ENCODE measurements at places on chromosomes 11 and 22. TPM values are rescaled to one million over a fixed set of nuclear protein-coding genes. Genes with fewer than 3 reads are reported as not detected.

DNA sequence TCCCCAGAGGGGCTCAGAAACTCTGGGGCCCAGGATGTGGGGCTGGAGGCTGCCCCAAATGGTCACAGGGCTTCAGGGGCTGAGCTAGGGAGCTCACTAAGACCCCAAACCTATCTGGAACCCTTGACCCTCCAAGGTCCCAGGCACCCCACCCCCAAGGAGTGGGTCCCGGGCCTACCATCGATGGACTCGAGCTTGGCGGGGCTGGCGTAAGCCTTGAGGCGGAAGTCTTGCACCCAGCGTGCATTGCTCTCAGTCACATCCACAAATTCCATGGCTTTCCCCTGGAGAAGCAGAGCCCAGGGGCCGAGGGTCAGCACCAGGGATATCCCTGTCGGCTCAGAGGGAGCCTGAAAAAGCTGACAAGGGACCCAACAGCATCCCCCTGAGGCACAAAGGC is 3.5 kb downstream of the GATD1 start:
- no peaks in the 10 kb centered on the region for H3K36me3 ChIP-seq
- H3K4me1 ChIP-seq: peaks cover 28% of the 10 kb centered on the region
- no peak for DNase-seq
- no peak overlapping the region for H3K27ac ChIP-seq
- H3K4me3 ChIP-seq: no peak overlapping the region

DNA sequence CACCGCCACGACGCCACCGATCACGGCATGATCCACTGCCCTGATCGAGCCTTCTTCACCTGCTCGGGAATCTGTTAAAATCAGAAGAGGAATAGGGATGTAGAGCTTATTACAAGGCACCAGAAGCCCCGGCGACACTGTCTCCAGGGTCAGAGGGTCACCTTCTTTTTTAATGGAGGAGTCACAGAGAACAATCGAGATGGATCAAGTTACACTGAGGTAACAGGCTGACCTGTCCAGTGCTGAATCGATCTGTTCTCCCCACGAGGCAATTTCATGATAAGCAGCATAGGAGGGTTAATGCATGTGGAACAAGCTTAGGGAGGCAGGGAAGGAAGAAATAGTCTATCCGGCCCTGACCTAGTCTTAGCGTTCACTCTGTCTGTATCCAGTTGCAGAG is 325.5 kb downstream of the CADM1 start:
- no peak overlapping the region for H3K4me3 ChIP-seq
- no peak for DNase-seq
- H3K27ac ChIP-seq: no peak overlapping the region

GRCh38 chr11:26048271-26048670 is 283.7 kb upstream of the ANO3 start:
- no peak overlapping the region for H3K4me3 ChIP-seq
- no peaks in the 10 kb centered on the region for H3K36me3 ChIP-seq
- H3K27ac ChIP-seq: no peak overlapping the region

- H3K4me1 ChIP-seq: peaks cover 6% of the 10 kb centered on the region
- H3K27ac ChIP-seq: no peak within 1 kb of the TSS
- H3K27me3 ChIP-seq: peaks cover 6% of the 10 kb centered on the region
- no peaks in the 10 kb centered on the region for H3K36me3 ChIP-seq
- H3K4me3 ChIP-seq: no peak within 1 kb of the TSS
These were observed at the start of gene OR5A2 for GRCh38 chr11:59426361-59427067. Gene OR5A2 (minus strand): TSS chr11:59426413. CDS start chr11:59422953, 3,460 bp downstream.

Gene INS
- total RNA-seq: not detected

Gene WNT7B
- not detected for total RNA-seq
